ENCODE measurements at places on chromosomes 4 and X. TPM values are rescaled to one million over a fixed set of nuclear protein-coding genes. Genes with fewer than 3 reads are reported as not detected.
A peak's percentile ranks its signal among the peaks of the same experiment; 100 is the strongest.

The CYBB gene
- total RNA-seq, result 31.4 TPM

DNA sequence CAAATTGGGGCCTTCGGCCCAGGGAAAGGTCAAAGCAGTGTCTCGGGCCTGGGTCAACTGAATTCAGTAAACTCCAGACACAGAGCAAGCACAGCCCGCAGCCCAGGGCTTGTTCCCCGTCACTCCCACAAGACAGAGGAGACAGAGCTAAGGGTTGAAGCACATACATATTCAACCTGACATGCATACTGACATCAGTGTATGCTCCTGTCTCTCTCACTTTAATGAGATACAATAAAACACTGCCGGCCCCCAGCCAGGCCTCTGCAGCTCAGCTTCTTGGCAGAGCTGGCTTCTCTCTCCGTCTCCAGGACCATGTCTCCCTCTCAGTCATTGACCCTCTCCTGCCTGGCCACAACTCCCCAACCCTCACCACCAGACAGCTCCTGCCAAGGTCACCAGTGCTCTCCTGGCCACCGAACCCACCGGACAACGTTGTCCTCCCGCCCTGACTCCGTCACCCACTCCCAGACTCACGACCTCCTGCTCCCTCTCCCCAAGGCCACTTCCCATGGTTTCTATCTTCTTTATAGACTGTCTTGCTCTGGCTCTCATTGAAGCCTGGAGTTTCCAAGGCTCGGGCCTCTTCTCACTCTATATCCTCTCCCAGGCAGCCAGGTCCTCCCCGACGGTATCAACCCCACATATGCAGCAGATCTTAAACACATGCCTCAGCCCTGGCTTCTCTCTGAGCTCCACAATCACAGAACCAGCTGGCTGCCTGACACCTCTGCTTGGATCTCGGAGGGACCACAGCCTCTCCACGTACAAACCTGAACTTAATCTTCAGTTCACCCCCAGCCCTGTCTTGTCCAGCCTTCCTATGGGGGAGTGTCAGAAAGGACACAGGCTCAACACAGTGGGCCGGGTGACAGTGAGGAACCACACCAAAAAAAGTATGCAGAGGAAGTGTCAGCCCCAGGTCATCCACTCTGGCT, 67.7 kb upstream of the C4orf50 start:
- peak; percentile 55 for DNase-seq

DNA sequence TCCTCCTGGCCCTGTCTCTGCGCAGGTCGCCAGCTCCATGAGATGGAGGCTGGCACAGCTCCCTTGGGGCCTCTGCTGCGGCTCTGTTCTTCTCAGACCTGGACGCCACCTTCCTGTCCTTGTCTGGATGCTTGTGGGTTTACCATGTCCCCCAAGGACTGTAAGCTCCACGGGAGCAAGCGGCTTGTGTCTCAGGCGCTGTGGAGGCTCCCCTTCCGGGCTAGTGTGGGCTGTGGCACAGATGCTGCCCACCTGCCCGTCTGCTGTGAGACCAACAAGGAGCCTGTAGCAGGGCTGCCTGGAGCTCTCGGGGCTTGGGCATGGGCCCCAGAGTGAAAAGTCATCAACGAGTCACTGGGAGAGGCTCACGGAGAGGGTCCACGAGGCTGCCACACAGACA, 25.2 kb downstream of the NAT8L start:
- DNase-seq, result peak; percentile 55

GRCh38 chr4:136737066-136737465, 795.2 kb downstream of the PCDH18 start:
- no peak for DNase-seq

The RHOXF2 gene
- total RNA-seq, result not detected

- DNase-seq, result no peak
Observed at GRCh38 chr4:114205261-114205660, 225.8 kb upstream of the ARSJ start.

The NPNT gene
- 152 TPM for total RNA-seq
